ENCODE measurements at places on chromosomes 11 and 22.

GRCh38 chr11:3128356-3129180, 36.5 kb downstream of the OSBPL5 start:
- DNase-seq = no peak

- DNase-seq = no peak
Observed at GRCh38 chr11:127037001-127037400, 36.4 kb upstream of the KIRREL3 start.

- DNase-seq = no peak
Observed at GRCh38 chr22:50701076-50701419, 28.4 kb downstream of the SHANK3 start.

- DNase-seq = peak; percentile 58
Observed at GRCh38 chr11:46352063-46352841, 5.0 kb downstream of the DGKZ start.

DNA sequence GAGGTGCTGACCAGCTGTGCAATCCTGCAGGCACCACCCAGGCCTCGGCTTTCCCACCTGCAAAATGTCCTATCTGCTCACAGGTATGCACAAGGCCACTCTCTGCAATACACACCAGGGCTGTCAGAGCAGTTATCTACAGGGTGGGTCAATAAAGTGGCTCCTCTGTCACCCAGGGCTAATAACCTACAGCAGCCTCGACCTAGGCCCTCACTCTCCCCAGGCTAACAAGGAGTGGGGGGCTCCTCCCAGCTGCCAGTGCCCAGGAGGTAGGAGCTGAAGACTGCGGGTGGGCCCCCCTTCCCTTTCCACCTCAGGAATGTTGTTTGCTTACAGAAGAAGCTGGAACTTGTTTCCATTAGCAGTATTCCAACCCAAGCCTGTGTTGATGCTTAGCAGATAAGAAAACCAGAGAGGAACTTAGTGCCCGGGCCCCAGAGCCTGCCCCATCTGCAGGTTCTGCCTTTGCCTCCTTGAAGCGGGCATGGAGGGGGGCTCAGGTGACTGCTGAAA, 26.8 kb downstream of the MYH9 start:
- DNase-seq = no peak

- peak; percentile 52 for DNase-seq
Observed at GRCh38 chr22:33038131-33038772, 19.9 kb downstream of the SYN3 start.

Data from brain (organoid and tissue), 16 donors.